H1 (cell line): ENCODE measurements at places on chromosomes 4 and X. TPM values are rescaled to one million over a fixed set of nuclear protein-coding genes. Genes with fewer than 3 reads are reported as not detected.

GRCh38 chrX:20666331-20666730, 399.6 kb upstream of the RPS6KA3 start:
- H3K36me3 ChIP-seq: no peaks in the 10 kb centered on the region
- H3K4me3 ChIP-seq: no peak overlapping the region
- H3K4me1 ChIP-seq: no peaks in the 10 kb centered on the region
- DNase-seq: no peak

DNA sequence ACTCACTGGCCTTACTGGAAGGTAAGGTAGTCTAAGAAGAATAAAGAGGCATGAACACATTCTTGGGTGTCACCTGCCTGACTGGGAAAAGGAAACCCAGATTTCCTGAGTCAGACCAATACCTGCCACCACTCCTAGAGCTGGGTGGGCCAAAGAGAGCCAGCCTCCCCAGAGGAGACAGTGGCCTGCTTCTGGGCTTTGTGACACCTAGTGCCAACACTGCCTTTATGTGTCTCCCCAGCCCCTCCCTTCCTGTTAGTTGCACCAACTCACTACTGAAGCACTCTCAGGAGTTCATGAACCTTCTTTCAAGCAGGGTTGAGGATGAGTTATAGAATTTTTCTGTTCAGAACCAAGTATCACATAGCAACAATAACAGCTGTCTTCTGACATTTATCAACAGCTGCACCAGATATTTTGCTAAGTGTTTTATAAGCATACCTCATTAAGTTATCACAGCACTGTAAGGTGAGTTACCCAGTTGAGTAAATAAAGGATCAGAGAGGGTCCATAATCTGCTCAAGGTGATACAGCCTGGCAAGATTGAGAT, 77.6 kb upstream of the ETNPPL start:
- H3K4me1 ChIP-seq: no peaks in the 10 kb centered on the region
- no peak for DNase-seq
- no peak overlapping the region for H3K4me3 ChIP-seq
- H3K27me3 ChIP-seq: no peaks in the 10 kb centered on the region
- no peak overlapping the region for H3K27ac ChIP-seq

DNA sequence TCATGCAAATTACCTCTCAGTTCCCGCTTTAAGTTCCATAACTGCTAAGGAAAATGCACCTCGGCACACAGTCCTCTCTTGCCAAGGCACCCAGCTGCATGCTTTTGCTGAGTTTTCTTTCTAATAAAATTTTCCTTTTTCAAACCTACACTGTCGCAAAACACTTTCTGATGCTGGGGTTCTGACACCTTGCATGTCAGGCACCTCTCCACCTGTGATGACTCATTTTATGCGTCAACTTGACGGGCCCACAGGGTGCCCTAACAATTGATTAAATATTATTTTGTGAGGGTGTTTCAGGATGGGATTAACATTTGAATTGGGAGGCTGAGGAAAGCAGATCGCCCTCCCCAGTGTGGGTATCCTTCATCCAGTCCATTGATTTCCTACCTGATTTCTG, 291.0 kb upstream of the STS start:
- no peaks in the 10 kb centered on the region for H3K27me3 ChIP-seq
- no peaks in the 10 kb centered on the region; the same call in 1 of the 2 replicates for H3K36me3 ChIP-seq
- no peak for DNase-seq

Gene AWAT2
- total RNA-seq: not detected in 2 replicates

Gene TGIF2LX
- not detected in 2 replicates for total RNA-seq
